ENCODE measurements at places on chromosomes 5 and 9.
A peak's percentile ranks its signal among the peaks of the same experiment; 100 is the strongest.

GRCh38 chr9:72132052-72132451 lies 17.2 kb upstream of the GDA start:
- no peak for DNase-seq

GRCh38 chr5:39654715-39655114 lies 229.9 kb upstream of the DAB2 start:
- DNase-seq, result no peak

DNA sequence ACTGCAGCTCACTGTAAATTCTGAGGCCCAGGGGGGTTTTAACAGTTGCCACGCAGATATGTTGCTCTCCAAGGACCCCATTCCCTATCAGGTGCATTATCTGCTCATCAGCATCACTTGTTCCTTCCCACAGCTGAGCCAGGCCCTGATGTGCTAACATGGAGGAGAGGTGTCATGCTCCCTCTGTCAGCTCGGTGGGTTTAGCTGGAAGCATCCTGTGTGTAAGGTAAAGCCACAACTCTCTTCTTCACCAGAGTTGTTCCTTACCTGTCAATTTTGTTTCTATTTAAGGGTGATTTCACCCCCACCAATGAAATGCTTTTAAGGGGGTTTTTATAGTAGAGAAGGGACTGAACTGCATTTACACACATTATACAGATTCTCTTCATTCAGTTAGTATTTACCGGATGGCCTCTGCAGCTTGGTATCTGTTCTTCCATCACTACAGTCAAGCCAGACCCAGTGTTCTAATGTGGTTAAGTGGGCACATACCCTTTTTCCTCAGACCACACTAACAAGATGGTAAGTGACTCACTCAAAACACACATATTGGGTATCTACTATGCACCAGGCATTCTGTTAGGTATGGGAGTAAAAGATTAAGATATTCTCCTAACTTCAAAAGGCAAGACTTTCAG lies 205.4 kb downstream of the DCP2 start:
- DNase-seq, result no peak

- no peak for DNase-seq
Measured at GRCh38 chr9:98144076-98144475, 25.1 kb upstream of the TRIM14 start.

GRCh38 chr5:143245929-143246561 lies 157.4 kb downstream of the NR3C1 start:
- peak; percentile 88 for DNase-seq

GRCh38 chr9:16335788-16336580 lies 534.5 kb downstream of the BNC2 start:
- DNase-seq, result peak; percentile 90

DNA sequence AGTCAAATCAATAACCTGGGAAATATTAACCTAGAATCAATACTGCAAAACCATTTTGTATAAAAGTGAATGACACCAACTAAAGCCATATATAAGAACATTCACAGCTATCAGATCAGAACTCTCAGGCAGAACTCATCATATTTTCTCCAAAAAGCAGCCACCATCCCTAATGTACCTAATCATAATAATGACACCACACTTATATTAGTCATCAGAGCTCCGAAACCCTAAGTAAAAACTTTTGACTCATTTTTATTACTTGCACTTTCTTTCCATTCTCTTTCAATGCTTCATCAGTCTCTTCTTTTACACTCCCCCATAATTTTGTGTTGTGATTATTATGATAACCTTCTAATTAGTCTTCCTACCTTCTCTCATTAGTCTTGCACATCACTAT lies 45.3 kb downstream of the INSL6 start:
- DNase-seq, result no peak

Measured in fibroblast of the conjunctiva (primary cell).